Activated CD8-positive, alpha-beta memory T cell treated with anti-CD3 and anti-CD28 coated beads for 48 hours (primary cell): ENCODE measurements at places on chromosomes 2 and 18.

DNA sequence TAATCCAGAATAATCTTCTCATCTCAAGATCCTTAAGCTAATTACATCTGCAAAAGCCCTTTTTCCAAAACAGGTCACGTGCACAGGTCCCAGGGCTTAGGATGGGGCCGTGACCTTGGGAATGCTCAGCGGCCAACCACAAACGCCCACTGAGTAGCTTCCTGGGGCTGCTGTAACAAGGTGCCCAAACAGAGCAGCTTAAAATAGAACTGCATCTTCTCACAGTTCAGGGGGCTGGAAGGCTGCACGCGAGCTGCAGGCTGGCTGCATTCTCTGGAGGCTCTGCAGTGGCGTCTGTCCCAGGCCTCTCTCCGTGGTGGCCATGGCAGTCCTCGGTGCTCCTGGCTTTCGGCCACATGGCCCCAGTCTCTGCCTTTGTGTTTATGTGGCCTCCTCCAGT lies 31.9 kb downstream of the ADI1 start:
- no peak for DNase-seq

GRCh38 chr18:76126327-76126726 lies 368.7 kb downstream of the ZNF516 start:
- no peak for DNase-seq

DNA sequence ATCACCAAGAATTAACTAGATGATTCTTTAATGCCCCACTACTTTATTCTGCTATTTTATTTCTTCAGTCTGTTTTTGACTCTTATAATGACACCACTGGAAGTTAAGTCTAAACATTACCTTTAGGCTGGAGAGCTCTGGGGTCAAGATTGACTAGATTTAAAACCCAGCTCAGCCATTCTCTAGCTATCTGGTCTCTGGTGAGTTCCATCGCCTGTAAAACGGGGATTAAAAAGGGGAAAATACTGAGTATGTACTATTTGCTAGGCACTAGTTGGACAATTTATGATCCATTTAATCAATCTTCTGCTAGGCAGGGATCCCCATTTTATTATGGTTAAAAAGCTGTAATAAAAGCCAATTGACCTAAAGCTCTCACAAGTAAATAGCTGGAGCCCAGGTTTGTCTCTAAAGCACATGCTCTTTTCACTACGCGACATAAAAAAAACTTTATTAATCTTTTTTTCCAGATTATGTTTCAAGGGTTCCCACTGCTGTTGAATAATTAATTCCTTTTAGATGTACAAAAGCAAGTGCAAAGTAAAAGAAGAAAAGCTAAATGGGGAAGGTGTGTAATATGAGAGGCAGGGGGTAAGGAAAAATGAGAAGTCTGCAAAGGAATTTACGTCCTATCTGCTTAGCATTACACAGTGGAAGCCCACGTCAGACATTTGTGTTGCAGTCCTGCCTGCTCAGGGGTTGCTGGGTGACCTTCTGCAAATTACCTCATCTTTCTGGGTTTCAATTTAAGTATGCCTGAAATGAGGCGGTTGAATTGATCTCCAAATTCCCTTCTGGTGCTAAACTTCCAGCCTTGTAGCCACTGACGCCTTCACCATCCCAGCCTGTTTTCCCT lies 918 bp upstream of the NABP1 start:
- no peak for DNase-seq

GRCh38 chr2:37268111-37268510 lies 36.7 kb downstream of the NDUFAF7 start:
- DNase-seq, result no peak

DNA sequence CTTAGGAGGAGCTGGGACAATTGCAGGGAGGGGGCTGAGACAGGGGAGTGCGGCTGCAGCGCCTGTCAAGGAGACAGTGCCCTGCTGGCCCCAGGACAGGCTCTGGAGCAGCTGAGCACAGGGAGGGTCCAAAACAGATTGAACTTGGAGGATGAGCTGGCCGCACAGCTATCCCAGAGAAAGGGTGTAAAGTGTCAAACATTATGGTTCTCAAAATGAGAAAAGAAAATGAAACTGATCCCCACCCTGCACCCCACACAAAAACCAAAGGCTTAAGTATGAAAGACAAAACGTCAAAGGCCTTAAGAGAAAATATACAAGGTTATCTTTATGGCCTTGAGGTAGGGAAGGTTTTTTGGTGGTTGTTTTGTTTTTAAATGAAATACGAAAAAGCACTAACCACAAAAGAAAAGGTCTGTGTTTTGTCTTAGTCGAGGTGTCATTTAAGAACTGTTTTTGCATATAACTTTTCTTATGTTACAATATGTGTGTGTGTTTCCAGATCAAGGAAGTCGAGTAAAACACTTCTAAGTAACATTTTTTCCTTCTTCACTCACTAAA lies 111.8 kb downstream of the HDAC4 start:
- no peak for DNase-seq

GRCh38 chr2:46650556-46651001 lies 171.2 kb downstream of the TMEM247 start:
- peak; percentile 13 for DNase-seq

DNA sequence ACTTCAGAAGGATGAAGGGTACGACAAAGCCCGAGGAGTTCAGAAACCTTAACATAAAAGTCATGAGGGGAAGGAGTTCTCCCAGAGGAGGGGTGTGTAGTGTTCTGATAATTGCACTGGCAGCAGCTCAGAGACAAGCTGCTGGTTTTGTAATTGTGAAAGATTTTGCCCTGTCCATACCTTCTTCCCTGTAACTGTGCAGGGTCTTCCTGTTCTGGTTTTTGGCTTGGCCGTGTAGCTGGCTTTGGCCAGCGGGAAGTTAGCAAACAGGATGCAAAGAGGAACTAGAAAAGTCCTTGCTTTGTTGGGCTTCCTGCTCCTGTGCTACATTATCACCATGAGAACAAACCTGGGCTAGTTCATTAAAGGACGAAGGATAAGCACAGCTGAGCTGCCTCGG lies 160.8 kb downstream of the LPIN1 start:
- no peak for DNase-seq

DNA sequence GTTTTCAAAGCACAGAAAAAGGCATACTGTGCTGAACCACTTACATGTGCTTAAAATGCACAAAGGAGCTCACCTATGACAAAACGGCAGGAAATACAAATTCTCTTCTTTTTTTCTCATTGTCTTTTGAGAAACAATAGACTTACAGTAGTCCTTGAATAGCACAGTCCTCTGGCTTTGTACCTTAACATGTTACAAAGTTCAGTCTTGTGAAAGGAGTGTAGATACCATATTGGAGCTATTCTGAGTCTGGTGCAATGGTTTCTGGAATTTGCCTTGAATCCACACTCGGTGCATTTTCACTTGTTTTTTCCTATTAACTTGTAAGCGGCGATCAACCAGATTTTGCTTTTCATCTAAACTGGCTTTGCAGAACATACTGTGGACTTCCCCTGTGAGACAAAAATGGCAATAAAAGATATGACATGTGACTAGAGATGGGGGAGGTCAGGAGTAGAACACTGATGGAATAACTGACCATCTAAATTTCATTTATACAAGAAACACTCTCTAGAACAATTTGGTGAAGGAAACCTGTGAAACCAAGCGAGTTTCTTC lies 109.7 kb downstream of the METTL8 start:
- no peak for DNase-seq

DNA sequence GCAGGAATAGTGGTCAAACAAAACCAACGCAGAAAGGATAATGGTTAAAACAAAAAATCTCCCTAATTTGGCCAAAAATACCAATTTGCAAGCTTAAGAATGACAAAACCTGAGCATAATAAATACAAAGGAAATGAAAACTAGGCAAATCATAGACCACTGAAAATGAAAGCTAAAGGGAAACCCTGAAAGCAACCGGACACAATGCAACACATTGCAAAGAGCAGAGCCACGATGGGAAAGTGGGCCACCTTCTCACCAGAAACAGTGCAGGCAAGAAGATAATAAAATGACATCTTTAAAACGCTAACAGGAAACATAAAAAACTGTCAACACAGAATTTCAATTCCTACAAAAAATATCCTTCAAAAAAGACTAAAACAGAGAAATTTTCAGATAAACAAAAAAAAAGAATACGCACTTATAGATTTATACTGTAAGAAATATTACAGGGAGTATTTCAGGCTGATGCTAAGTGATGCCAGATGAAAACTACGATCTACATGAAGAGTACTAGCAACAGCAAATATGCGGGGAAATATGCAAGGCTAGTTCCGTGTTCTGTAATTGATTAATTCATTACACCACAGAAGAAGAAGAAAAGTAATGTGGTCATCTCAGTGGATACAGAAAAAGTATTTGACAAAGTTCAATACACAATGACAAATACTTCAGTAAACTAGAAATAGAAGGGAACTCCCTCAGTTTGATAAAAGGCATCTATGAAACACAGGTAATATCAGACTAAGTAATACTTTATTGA lies 239.5 kb downstream of the L3MBTL4 start:
- DNase-seq, result no peak

GRCh38 chr2:181393472-181393871 lies 63.7 kb upstream of the ITGA4 start:
- DNase-seq, result no peak

- DNase-seq, result no peak
These were observed 3.2 kb downstream of the EMX1 start for GRCh38 chr2:72920318-72921087.

GRCh38 chr2:226898897-226899296 lies 63.0 kb downstream of the RHBDD1 start:
- DNase-seq, result no peak

GRCh38 chr2:100673691-100674485 lies 111.1 kb downstream of the PDCL3 start:
- DNase-seq, result no peak

GRCh38 chr2:133489146-133489545 lies 79.1 kb downstream of the NCKAP5 start:
- DNase-seq, result no peak

GRCh38 chr18:9918016-9918680 lies 4.3 kb downstream of the VAPA start:
- DNase-seq, result no peak

DNA sequence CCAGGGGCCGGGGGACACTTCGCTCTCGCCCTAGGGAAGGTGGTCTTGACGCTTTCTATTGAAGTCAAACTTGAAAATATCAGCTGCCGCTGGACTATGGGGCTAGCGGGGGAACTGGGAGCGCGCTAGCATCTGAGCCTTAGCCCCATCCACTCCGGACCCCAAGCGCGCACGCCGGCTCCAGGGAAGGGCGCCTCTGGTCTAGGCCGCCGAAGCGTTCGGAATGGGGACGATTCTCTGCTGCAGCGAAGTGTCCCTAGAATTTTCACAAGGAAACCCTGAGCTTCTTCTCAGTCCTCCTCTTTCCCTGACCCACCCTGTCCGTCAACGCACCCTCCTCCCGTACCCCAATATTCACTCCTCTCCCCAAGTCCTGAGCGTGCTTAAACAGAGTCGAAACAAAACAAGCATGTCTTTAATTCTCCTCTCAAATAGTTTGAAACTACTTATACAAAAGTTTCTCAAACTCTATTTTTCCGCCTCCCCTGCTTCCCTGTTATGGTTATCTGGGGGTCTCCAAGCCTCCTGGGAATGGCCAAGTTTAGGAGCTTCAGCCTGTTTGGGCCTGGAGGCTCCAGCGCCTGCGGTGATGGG lies 5.0 kb downstream of the RAX start:
- no peak for DNase-seq

DNA sequence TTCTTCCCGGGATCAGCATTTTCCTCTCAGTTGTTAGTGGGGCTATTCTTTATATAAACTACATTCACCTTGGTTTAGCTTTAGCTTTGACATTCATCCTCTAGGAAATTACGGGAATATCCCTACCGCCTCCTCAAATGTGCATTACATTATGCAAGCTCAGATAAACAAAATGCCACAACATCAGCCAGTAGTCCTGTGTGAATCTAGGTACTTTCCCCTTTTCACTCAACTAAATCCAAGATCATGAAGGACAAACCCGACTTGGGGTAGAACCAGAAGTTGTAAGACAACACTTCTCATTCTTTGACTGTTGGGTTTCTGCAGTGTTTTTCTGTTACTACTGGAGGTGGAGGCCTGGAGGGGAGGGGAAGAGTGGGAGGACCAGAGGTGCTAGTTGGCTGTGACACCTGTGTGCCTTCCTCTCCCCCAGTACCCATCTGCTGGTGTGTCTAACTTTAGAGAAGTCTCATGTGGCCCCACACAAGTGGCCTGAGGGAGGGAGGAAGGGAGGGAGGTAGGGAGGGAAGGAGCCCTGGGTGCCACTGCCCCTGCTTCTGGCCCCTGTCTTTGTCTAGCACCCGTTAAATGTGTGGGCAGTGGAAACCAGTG lies 84.8 kb upstream of the BCL2L11 start:
- no peak for DNase-seq

GRCh38 chr2:45973426-45973825 lies 322.0 kb downstream of the PRKCE start:
- DNase-seq, result no peak

DNA sequence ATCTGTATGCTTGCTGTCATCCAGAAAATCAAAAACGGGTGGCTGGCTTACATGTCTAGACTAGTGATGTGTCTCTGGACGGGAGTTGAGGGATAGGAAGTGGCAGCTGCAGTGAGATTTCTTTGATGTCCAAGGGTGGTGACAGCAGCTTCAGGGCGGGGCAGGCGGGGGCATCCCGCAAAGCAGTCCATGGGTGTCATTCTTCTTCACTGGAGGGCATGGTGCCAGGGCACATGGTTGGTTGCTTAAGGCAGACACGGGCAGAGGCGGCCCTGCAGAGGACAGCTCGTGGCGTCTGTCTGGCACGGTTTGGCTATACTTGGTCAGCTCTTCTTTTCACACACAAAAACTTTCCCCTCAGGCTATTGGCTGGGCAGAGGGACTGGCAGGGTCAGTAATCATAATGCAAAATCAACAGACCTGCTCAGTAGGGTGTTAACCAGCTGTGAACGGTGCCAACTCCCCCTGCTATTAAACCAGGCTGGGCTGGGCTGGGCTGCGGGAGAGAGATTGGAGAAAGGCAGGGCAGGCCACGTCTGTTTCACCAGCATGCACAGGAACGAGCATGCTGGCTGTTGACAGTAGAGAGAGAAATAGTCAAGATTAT lies 63.7 kb downstream of the COL4A3 start:
- no peak for DNase-seq

- DNase-seq, result no peak
These were observed 64.3 kb downstream of the NCKAP5 start for GRCh38 chr2:133503927-133504326.

GRCh38 chr2:65452150-65452895 lies 19.9 kb upstream of the SPRED2 start:
- no peak for DNase-seq

- no peak for DNase-seq
These were observed 634 bp upstream of the CNDP1 start for GRCh38 chr18:74533666-74534065.
